ENCODE measurements at places on chromosomes 1 and 21.
A peak's percentile ranks its signal among the peaks of the same experiment; 100 is the strongest.

- no peak for DNase-seq
Measured at GRCh38 chr1:162131400-162132321, 62.2 kb downstream of the NOS1AP start.

DNA sequence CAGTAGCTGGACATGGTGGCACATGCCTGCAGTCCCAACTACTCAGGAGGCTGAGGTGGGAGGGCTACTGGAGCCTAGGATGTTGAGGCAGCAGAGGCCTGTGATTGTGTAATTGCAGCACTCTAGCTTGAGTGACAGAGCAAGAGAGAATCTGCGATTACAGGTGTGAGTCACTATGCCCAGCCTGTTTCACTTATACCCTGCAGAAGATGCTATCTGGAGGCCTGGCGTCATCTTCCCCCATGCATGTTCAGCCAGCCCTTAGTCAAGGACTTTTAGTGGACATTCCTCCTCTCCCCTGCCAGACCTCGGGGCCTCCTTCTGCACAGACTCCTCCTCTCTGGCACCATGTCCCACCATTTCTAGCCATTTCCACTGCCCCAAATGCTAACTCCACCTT, 36.3 kb upstream of the RCC2 start:
- DNase-seq = no peak

DNA sequence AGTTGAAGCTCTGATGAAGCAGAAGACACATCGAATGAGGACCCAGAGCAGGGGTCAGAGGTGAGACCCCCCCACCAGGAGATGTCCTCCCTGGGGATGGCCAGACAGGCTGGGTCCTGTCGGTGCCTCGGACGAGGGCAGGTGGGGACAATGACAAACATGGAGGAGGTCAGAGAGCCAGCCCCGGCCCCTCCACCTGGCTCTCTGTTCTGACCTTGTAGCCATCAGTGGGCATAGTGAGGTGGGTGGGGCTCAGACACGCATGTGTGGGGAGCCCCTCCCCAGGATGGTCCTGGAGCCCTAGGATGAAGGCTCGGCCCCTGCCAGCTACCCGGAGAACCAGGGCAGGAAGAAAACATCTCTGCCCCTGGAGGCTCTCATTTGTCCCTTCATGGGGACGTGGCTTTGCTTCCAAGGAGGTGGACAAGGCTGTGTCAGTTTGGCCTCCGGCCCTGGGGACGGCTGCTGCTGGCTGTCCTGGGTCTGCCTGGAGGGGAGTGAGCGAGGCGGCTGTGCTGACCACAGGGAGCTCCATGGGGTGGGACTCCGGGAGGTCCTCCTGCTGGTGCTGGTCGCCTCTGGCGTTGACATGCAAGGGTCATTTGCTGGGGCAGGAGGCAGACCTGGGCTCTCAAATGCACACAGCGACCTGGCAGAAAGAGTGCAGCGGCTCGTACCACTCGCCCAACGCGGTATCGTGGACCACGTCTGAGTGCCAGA, 2.6 kb downstream of the KRTAP10-6 start:
- DNase-seq = no peak

DNA sequence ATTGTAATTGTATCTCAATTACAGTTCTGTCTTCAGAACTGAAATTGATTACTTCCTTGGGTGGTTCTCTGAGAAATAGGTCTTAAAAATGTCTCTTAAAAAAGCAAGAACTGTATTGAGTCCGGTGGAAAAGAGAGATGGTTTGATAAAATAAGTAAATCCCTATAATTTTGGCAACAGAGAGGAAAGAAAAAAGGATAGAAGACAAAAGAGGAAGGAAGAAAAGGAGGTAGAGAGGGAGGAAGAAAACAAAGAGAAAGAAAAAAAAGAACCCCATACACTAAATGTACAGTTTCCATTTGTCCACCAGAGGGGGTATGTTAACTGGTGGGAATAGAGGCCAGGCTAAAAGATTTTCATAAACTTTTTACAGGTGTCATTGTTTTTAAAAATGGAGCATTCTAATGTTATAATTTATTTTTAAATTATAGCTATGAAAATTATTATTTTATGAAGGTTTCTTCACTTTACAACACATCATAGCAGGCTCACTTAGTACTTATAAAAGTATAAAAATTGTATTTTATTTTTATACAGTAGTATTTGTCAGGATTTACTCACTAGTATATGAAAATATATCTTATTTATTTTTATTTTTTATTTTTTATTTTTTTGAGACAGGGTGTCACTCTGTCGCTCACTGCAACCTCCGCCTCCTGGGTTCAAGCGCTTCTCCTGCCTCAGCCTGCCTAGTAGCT, 2.1 kb upstream of the UBE2T start:
- DNase-seq = peak; percentile 68

- no peak for DNase-seq
Measured at GRCh38 chr1:162886705-162887104, 25.7 kb upstream of the CCDC190 start.

GRCh38 chr1:204254031-204254661, 40.4 kb upstream of the GOLT1A start:
- DNase-seq = no peak

Data from hematopoietic multipotent progenitor cell treated with erythropoietin and hydrocortisone succinate and interleukin-3 and kit ligand, for 17 days (in vitro differentiated cells).